Natural killer cell (primary cell): ENCODE measurements at places on chromosomes 1 and 21. TPM values are rescaled to one million over a fixed set of nuclear protein-coding genes. Genes with fewer than 3 reads are reported as not detected.

Gene TRPM2
- 21.7 TPM for total RNA-seq

Gene HMCN1
- 0.39 TPM for total RNA-seq

Gene GCSAML
- total RNA-seq, result 62.1 TPM

Gene SMPDL3B
- 0.75 TPM for total RNA-seq

Gene IL19
- not detected for total RNA-seq

GRCh38 chr1:103112546-103112945 is 4.2 kb upstream of the COL11A1 start:
- H3K36me3 ChIP-seq, result no peaks in the 10 kb centered on the region
- H3K4me3 ChIP-seq, result no peak overlapping the region
- no peak for DNase-seq
- no peak overlapping the region for H3K27ac ChIP-seq
- H3K4me1 ChIP-seq, result no peaks in the 10 kb centered on the region

DNA sequence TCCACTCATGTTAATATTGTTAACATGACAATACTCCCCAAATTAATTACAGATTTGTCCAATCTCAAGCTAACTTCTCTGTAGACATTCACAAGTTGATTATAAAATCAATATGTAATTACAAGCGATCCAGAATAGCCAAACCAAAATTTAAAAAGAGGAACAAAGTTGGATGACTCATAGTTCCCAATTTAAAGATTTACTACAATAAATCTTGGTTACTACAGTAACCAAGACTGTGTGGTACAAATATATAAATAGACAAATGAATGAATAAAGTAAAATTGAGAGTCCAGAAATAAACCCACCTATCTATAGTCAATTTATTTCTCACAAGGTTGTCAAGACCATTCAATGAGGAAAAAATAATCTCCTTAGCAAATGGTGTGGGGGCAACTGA is 7.1 kb upstream of the KRTAP10-4 start:
- H3K27ac ChIP-seq, result no peak overlapping the region
- H3K36me3 ChIP-seq, result no peaks in the 10 kb centered on the region
- no peak overlapping the region for H3K4me3 ChIP-seq
- DNase-seq, result no peak
- H3K27me3 ChIP-seq, result no peaks in the 10 kb centered on the region

GRCh38 chr1:1128454-1129139 is 12.7 kb upstream of the C1orf159 start:
- H3K4me3 ChIP-seq, result no peak overlapping the region
- H3K27ac ChIP-seq, result no peak overlapping the region
- no peaks in the 10 kb centered on the region for H3K36me3 ChIP-seq
- H3K27me3 ChIP-seq, result no peaks in the 10 kb centered on the region
- H3K4me1 ChIP-seq, result no peaks in the 10 kb centered on the region
- DNase-seq, result no peak

- no peak overlapping the region for H3K4me3 ChIP-seq
- no peak overlapping the region for H3K27ac ChIP-seq
- no peaks in the 10 kb centered on the region for H3K36me3 ChIP-seq
Observed at GRCh38 chr1:81513796-81514354, 286.9 kb upstream of the ADGRL2 start.

- DNase-seq, result no peak
- H3K27me3 ChIP-seq, result no peaks in the 10 kb centered on the region
- H3K4me1 ChIP-seq, result no peaks in the 10 kb centered on the region
- no peak overlapping the region for H3K4me3 ChIP-seq
- H3K36me3 ChIP-seq, result no peaks in the 10 kb centered on the region
Observed at GRCh38 chr1:225158291-225158690, 228.8 kb downstream of the DNAH14 start.

DNA sequence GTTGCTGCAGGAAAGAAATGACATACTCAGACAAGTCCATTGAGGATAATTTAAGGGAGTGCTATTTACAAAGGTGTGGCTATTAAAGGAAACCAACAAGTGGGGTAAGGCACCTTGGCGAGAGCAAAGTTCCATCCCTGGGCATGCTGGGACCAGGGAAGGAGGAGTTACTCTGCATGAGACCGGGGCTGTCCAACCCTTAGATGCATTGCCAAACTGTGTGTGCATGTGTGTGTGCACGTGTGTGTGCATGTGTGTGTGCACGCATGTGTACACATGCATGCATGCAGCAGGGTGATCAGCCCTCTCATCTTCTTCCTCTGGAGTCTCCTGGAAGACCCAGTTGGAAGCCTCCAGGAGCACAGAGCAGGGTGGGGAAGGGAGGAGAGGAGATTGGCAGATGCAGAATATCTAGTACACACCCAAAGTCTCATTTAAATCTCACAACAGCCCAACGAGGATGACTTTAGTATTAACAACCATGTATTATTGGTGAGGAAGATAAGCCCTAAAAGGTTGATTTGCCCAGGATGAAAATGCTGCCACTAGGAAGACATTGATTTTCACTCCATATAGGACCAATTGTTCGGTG is 72.2 kb upstream of the CD34 start:
- no peaks in the 10 kb centered on the region for H3K27me3 ChIP-seq
- no peaks in the 10 kb centered on the region for H3K4me1 ChIP-seq
- no peak for DNase-seq
- no peak overlapping the region for H3K4me3 ChIP-seq
- H3K36me3 ChIP-seq, result no peaks in the 10 kb centered on the region

DNA sequence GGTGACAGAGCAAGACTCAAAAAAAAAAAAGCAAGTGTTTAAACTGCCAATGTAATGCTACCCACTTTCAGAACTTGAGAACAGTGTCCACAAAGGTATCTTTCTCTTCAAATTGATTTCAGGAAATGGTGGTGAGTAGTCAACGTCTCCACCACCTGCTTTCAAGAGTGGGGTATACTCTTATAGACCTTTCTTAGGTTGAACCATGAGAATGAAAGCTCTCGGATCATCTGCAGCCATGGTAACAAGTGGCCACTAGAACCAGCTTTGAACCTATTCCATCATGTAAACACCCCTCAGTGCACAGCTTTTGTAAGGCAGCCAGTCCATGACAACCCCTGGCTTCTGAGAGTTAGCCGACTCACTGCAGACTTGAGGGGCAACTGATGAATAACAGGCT is 107.4 kb downstream of the NTPCR start:
- H3K4me1 ChIP-seq, result no peaks in the 10 kb centered on the region
- H3K4me3 ChIP-seq, result no peak overlapping the region
- no peak for DNase-seq
- H3K27me3 ChIP-seq, result no peaks in the 10 kb centered on the region

DNA sequence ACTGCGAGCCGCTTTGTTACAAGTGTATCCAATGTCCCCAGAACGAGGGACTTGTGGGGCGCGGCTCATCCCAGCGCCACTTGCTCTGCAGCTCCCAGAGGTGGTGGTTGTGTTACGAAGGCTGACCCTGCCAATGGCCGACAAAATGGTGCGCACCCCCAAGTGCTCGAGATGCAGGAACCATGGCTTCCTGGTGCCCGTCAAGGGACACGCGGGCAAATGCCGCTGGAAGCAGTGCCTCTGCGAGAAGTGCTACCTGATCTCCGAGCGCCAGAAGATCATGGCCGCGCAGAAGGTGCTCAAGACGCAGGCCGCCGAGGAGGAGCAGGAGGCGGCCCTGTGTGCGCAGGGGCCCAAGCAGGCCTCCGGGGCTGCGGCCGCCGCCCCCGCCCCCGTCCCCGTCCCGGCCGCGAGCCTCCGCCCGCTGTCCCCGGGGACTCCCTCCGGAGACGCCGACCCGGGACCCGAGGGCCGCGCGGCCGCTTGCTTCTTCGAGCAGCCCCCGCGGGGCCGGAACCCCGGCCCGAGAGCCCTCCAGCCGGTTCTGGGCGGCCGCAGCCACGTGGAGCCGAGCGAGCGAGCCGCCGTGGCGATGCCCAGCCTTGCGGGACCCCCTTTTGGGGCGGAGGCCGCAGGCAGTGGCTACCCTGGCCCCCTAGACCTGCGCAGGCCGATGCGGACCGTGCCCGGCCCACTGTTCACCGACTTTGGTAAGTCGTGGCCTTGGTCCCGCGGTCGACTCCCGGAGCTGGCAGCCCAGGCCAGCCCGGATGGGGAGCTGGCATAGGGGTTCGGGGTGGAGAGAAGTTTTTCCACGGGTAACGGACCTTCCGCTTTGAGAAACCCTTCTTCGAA is at the start of gene DMRTB1:
TSS of gene DMRTB1 (plus strand) at position 79 of the 855 bp plus-strand sequence. CDS start at position 134, 55 bp downstream.
- H3K4me3 ChIP-seq, result no peak within 1 kb of the TSS
- no peak within 1 kb of the TSS for H3K27ac ChIP-seq
- DNase-seq, result no peak
- H3K4me1 ChIP-seq, result no peaks in the 10 kb centered on the region

DNA sequence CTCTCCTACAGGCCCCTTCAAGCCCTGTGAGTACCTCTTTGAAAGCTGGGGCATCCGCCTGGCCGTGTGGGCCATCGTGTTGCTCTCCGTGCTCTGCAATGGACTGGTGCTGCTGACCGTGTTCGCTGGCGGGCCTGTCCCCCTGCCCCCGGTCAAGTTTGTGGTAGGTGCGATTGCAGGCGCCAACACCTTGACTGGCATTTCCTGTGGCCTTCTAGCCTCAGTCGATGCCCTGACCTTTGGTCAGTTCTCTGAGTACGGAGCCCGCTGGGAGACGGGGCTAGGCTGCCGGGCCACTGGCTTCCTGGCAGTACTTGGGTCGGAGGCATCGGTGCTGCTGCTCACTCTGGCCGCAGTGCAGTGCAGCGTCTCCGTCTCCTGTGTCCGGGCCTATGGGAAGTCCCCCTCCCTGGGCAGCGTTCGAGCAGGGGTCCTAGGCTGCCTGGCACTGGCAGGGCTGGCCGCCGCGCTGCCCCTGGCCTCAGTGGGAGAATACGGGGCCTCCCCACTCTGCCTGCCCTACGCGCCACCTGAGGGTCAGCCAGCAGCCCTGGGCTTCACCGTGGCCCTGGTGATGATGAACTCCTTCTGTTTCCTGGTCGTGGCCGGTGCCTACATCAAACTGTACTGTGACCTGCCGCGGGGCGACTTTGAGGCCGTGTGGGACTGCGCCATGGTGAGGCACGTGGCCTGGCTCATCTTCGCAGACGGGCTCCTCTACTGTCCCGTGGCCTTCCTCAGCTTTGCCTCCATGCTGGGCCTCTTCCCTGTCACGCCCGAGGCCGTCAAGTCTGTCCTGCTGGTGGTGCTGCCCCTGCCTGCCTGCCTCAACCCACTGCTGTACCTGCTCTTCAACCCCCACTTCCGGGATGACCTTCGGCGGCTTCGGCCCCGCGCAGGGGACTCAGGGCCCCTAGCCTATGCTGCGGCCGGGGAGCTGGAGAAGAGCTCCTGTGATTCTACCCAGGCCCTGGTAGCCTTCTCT is 23.5 kb downstream of the UBE2T start:
- H3K27ac ChIP-seq, result no peak overlapping the region
- no peaks in the 10 kb centered on the region for H3K27me3 ChIP-seq
- DNase-seq, result no peak

DNA sequence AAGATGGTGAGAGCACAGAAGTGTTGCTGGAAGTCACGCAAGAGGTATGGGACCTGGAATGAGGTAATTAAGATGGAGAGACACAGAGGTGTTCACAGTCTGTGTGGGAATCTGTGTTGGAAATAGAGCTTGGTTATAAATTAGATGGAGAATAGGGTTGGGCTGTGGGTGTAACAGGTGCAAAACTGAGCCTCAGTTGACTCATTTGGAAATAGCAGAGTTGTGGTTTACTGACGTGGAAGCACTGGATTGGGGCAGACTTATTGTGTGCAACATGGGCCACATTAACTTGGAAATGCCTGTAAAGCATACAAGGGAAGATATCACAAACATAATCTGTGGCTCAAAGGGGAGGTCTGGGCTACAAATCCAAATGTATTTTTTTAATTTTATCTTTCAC is 13.0 kb downstream of the CAMSAP2 start:
- no peak for DNase-seq
- H3K4me1 ChIP-seq, result no peaks in the 10 kb centered on the region
- no peak overlapping the region for H3K27ac ChIP-seq
- no peaks in the 10 kb centered on the region for H3K36me3 ChIP-seq
- H3K27me3 ChIP-seq, result no peaks in the 10 kb centered on the region
- H3K4me3 ChIP-seq, result no peak overlapping the region

DNA sequence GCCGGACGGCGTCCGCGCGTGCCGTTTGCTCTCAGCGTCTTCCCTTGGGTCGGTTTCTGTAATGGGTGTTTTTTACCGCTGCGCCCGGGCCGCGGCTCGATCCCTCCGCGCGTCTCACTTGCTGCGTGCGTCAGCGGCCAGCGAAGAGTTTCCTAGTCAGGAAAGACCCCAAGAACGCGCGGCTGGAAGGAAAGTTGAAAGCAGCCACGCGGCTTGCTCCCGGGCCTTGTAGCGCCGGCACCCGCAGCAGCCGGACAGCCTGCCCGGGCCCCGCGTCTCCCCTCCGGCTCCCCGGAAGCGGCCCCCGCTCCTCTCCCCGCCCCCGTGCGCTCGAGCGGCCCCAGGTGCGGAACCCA is 159.8 kb downstream of the RUNX1 start:
- DNase-seq, result peak; percentile 81
- no peaks in the 10 kb centered on the region for H3K27me3 ChIP-seq
- peaks cover 45% of the 10 kb centered on the region for H3K4me1 ChIP-seq
- no peaks in the 10 kb centered on the region for H3K36me3 ChIP-seq

- H3K27ac ChIP-seq, result no peak overlapping the region
- H3K4me3 ChIP-seq, result no peak overlapping the region
- no peaks in the 10 kb centered on the region for H3K27me3 ChIP-seq
- H3K4me1 ChIP-seq, result no peaks in the 10 kb centered on the region
- DNase-seq, result no peak
Observed at GRCh38 chr1:151852733-151853132, 779 bp downstream of the THEM5 start.
